ENCODE measurements at places on chromosomes 2 and 18.

GRCh38 chr2:44969936-44970335, 28.4 kb downstream of the SIX3 start:
- DNase-seq, result no peak

GRCh38 chr2:238563551-238563950, 136.8 kb downstream of the ASB1 start:
- DNase-seq, result no peak

DNA sequence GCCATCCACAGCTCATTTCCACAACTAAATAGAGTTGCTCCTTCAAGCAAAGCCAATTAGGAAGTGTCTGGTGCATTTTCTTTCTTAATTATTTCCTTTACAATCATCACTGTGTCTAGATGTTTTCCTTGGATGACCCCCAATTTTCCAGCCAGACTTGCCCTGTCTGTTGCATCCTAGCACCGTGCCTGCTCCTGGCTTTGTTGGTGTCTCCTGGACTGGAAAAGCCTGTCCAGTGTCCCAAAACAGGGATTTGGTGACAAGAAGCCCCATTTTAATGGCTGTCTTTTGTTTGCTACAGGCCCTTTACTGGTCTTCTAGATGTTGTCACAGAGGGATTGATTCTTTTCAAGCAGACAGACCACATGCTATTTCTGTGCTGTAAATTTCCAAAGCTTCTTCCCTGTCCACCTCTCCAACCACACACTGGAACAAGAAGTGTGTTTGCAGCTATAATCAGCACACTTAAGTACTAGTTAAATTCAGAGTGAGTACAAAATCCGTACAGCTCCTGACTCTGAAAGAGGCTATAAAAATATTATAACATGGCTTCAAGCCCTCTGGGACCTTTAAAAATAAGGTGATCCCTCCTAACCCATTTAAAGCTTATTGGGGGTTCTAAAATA, 38.4 kb downstream of the RNF144A start:
- no peak for DNase-seq

GRCh38 chr2:223487214-223487846, 114.8 kb downstream of the SCG2 start:
- no peak for DNase-seq

GRCh38 chr18:2654928-2655177, 673 bp upstream of the SMCHD1 start:
- DNase-seq, result no peak

- DNase-seq, result no peak
These were observed 35.8 kb downstream of the KATNAL2 start for GRCh38 chr18:46953195-46953594.

DNA sequence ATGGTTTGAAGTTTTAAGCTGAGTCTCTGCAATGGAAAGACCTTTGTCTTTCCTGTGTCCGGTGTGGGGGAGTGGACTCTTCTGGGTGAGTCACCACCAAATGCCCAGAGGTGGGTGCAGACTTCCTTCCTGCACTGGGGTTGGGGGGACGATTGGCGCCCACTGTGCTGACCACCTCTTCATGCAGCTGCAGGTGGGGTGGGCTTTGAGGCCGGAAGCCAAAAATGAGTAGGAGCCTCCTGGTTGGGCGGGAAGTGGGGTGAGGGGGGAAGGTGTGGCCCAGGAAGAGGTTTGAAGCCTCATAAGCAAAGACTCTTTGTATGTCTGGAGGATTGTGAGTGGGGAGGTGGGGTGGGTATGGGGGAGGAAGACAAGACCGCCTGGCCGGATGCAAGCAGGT, 27.6 kb downstream of the PAX8 start:
- no peak for DNase-seq

DNA sequence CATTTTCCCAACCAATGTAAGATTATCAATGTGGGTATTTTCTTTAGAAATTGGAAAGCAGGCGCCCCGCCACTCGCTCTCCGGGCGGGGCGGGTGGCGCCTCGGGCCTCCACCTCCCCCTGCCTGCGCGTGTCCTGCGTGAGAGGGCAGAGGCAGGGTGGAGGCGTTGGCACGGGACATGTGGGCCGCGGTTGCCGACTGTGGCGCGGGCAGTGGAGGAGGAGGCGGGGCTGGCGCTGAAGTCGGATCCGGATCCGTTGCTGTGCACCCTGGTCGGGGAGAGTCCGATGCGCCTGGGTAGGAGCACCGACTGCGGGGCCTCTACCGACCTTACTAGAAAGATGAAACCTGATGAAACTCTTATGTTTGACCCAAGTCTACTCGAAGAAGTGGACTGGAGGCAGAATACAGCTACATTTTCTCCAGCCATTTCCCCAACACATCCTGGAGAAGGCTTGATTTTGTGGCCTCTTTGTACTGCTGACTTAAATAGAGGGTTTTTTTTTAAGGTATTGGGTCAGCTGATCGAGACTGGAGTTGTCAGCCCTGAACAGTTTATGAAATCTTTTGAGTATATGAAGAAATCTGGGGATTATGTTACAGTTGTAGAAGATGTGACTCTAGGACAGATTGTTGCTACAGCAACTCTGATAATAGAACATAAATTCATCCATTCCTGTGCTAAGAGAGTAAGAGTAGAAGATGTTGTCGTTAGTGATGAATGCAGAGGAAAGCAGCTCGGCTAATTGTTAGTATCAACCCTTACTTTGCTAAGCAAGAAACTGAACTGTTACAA, 37.9 kb downstream of the PMS1 start:
- DNase-seq, result peak; percentile 40

DNA sequence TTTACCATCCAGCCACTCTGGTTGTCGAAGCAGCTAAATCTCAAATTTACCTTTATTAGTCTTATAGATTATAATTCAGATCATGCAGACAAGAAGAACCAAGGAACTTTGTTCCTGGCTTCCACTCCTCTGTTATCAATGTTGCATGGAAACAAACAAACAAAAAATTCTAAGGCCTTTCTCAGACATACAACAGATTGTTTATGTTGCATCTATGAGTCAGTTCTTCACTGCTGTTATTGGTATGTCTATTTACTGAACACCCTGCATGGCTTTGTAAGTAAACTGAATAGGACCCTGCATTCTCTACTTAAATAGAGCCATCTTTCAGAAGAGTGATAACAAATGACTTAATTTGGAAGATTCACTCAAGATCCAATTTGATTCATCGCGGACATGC, 1.6 kb upstream of the ANKRD44 start:
- DNase-seq, result no peak

DNA sequence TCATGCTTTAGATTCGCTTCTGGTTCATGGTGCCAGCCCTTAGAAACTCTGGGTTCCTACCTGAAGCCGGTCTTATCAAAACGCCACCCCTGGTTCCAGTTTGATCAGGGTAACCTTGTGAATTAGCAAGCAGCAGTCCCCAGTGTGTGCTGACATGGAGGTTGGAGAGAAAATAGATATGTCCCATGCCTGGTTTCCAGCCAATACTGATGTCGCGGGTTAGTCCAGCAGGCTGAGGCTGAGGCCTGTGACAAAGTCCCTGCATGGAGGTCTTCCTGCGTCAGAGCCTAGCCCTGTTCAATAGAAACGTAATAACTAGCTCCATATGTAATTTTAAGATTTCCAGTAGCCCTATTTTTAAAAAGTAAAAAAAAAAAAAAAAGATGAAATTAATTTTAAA, 28.2 kb downstream of the LPIN1 start:
- DNase-seq, result no peak

- DNase-seq, result no peak
These were observed 4.9 kb downstream of the EPAS1 start for GRCh38 chr2:46302005-46302695.
